ENCODE measurements at places on chromosomes 6 and 20.

- no peak for DNase-seq
Observed at GRCh38 chr6:135644394-135644793, 146.9 kb upstream of the AHI1 start.

DNA sequence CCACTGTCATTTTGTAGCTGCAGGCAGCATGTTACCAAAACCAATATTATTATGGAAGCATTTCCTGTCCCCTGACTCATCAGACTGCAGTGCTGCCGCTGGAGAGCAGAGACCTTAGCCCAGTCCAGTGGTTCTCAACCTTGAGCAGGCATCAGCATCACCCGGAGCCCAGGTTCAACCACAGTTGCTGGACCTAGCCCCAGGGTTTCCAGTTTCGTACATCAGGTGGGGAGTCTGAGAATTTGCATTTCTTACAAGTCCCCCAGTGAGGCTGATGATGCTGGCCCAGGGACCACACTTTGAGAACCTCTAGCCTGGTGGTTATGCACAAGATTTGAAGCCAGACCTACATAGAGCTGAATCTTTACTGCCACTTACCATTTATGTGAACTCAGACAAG lies 47.3 kb downstream of the LY86 start:
- no peak for DNase-seq

GRCh38 chr6:137811121-137811915 lies 55.7 kb upstream of the TNFAIP3 start:
- DNase-seq = no peak

- DNase-seq = no peak
Observed at GRCh38 chr6:31299511-31299910, 27.6 kb upstream of the HLA-C start.

- no peak for DNase-seq
Observed at GRCh38 chr6:113901482-113901881, 44.3 kb downstream of the MARCKS start.

- DNase-seq = no peak
Observed at GRCh38 chr20:23291575-23292240, 58.9 kb upstream of the NXT1 start.

Data from DND-41 (cell line).